Thoracic aorta (tissue), 2 donors: ENCODE measurements at places on chromosomes 2 and 18. TPM values are rescaled to one million over a fixed set of nuclear protein-coding genes. Genes with fewer than 3 reads are reported as not detected.

SCN2A gene
- total RNA-seq: not detected

DNA sequence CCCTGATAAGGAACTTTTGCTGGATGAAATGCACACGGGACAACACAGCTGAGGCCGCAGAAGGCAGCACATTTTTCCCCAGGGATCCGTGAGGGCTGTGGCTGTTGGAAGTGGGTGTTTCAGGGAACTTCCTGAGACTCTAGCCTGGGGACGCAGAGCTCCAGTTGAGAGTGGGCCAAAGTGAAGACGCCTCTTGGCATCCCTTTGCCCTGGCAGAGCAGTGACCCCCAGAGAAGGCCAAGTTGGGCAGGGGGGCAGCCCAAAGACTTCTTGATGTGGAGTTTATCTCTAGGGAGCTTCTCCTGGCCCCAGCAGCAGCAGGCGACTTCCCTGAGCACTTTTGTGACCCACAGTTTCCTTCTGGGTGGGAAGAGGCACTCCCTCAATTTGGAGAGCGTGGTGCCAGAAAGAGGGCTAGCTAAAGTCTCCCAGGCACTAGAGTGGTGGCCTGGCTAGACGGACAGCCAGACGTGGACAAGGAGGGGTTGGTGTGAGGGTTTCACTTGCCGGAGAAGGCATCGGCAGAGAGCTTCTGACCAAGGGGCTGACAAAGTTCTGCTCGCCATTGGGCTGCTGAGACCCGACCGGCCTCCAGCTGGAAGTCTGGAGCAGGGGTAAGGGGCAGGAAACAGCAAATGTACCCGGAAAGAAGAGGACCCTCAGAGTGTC, 108.8 kb downstream of the ACKR3 start:
- DNase-seq: no peak

DNA sequence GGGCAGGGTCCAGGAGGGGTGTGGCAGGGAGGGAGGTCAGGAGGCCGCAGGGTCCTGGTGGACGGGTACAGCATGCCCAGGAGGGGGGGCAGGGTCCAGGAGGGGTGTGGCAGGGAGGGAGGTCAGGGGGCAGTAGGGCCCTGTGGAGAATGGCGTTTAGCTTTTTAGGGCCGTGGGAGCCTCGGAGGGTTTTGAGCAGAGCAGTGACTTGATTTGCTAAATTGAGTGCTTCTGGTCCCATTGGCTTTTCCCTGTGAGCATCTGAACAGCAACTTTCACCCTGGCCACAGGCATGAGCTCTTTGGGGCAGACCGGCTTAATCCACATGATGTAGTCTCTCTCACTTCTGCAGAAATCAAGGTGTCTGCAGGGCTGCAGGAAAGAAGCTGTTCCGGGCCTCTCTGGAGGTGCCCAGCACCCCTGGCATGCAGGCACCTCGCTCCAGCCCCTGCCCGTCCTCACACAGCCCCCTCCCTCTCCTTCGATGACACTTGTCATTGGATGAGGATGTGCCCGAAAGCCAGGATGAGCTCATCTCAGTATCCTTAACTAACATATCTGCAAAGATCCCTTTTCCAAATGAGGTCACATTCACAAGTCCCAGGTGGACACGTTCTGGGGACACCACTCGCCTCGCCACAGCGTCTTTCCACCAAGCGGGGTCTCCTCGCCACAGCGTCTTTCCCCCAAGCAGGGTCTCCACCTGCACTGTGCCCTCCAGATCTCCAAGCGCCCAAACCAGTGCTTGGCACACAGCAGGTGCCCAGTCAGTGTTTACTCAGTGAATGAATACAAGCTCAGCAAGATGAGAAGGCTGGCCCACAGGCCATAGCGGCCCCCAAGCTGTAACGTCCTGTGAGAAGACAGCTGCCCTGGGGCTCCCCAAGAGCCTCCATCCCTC, 94.0 kb downstream of the NDUFA10 start:
- DNase-seq: no peak

- no peak for DNase-seq
These were observed 22.7 kb upstream of the OTOS start for GRCh38 chr2:240162939-240163714.

SUCLG1 gene
- 50.6 TPM for total RNA-seq

DNA sequence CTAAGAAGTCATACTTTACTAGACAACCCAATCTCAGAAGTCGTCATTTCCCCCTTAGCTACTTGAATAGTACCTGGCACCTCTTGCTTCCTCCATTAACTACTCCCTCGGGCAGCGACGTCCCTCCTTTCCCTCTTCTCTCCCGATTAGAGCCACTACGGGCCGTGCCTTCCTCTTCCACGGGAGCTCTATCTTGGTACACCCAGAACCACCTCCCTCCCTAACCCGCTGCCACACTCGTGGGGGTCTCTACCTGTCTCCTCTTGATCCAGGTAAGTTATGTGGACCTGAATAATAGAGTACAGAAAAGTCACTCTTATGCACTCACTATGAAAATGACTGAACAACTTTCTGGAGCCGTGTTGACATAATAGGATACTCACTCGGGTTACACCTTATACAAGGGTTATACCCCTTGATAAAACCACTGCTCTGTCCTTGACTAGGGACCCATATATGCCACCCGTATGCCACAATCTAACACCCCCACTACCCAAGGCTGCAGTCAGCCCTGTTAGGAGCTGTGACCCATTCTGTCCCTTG, 595 bp upstream of the HDHD2 start:
- no peak for DNase-seq

DNA sequence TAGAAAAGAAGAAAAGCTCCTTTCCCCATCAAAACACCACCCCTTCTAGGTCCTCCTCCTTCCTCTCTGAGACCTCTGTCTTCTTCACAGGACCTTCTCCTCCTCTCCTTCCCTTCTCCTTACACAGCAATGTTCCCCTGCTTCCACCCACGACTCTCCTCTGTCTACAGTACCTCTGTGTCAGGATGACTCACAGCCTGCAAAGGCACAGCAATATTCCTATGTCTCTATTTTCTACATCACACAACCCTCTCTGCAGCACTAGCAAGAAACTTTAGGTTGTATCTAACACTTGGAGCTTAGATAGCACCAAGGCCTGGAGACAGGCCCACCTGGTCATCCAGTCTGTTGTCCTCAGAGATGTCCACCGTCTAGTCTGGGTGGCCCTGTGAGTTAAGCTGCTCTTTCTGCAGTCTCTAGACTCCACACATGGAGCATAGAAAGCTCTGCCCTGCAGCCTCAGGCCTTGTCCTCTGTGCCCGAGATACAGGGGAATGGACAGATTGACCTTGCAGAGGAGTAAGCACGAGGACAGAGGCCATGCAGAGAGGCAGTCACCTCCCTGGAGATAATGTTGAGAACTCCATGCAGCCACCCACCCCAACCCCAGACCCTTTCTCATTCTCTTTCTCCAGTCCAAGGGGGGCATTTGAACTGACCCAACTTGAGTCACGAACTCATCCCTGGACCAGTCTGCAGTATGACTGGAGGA, 212.0 kb downstream of the TNS1 start:
- no peak for DNase-seq

DNA sequence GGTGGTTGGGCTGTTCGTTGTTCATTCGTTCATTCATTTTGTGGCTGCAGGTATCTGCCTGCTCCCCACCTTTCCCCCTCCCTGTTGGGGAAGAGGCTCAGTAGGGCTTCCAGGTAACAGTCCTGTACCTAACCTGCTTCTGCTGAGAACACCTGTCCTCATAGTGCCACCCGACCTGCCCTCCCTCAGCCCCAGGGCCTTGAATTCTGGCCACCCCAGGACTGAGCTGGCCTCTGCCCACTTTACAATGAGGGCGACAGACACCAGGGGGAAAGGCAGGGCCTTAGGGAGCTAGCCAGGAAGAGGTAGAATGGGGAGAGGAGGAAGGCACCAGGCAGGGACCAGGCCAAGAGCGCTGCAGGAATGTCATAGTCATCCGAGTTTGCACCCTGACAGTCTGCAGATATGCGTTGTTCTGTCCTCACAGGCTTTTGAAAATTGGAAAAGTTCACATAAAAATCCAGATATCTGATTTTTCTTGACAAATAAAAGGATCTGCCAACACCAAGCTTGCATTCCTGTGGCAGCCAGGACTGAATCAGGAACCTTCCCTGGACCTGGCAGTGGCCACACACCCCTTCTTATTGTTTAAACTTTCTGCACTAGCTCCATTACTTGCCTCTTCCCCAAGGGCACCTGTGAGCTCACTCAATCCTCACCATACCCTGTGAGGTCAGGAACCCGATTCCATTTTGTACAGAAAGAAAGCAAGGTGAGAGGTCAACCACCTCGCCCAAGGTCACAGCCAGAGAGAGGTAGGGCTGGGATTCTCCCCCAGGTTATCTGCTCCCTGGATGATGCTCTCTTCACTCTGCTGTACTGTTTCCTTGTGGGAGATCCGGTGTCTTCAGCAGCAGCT, 35.3 kb upstream of the MRPL33 start:
- no peak for DNase-seq

GRCh38 chr2:173978447-173978846, 13.3 kb upstream of the SP3 start:
- no peak for DNase-seq

DNA sequence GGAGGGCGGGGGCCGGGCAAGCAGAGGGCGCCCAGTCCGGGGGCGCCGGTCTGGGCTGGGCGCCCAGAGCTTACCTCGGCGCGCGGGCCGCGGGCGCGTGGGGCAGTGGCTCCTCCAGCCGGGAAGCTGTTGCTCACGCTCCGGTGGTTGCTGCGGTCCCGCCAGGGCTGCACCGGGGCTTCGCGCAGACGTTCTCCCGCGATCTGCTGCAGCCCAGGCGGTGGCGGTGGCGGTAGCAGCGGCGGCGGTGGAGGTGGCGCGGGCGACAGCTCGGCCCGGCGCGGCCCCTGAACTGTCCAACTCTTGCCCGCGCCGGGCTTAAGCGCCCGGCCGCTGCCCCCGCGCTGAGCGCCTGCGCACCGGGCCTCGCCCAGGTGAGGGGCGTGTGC, 391 bp downstream of the ZNF385B start:
- no peak for DNase-seq

GPAT2 gene
- 6.9 TPM for total RNA-seq

GDF7 gene
- 39.7 TPM for total RNA-seq

NEUROD1 gene
- total RNA-seq: not detected

CHN1 gene
- total RNA-seq: 30.7 TPM

IL1F10 gene
- total RNA-seq: not detected

NEDD4L gene
- total RNA-seq: 22.9 TPM

DNA sequence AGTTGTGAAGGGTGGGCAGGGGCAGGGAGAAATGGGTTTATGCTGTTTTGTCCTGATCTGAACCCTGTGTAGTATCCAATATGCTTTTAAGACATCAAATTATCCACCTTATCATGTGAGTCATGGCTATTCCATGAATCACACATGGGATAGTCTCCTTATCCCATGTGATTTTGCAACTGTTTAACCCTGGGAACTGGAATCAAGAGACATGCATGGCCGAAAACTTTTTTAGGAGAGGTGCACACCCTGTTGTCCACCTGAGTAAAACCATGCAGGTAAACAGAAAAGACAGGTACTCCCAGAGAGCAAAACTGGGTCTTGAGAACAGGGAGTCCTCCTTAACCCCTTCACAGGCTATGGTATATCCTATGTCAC, 490.6 kb upstream of the HS6ST1 start:
- DNase-seq: no peak

C2orf66 gene
- total RNA-seq: not detected

DNA sequence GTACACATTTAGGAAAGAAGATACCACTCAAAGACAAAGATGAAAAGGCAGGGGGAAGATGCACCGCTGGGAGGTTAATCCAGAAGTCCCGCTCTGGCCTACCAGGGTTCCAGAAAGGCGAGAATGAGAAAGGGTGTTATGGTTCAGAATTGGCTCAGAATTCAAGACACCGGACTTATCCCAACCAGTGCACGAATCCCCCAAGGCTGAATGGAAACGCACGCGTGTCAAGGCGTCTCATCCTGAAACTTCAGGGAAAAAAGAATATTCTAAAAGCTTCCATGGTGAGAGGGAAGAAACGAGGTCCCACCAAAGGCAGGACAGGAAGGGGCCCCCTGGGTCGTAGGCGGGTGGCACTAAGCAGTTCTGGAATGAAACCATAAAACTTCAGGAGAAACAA, 71.9 kb downstream of the SLC66A2 start:
- DNase-seq: no peak

- DNase-seq: no peak
These were observed 66.4 kb downstream of the MAPK4 start for GRCh38 chr18:50626317-50626716.

GALNT5 gene
- 3.7 TPM for total RNA-seq

GRCh38 chr2:235911125-235911524, 257.1 kb downstream of the GBX2 start:
- DNase-seq: no peak

- DNase-seq: no peak
These were observed 87.4 kb downstream of the MYO3B start for GRCh38 chr2:170265321-170265720.

- peak; percentile 77 for DNase-seq
These were observed 42.7 kb downstream of the SH3RF3 start for GRCh38 chr2:109171444-109172334.

- no peak for DNase-seq
These were observed 153.5 kb upstream of the NFATC1 start for GRCh38 chr18:79242246-79242645.

DNA sequence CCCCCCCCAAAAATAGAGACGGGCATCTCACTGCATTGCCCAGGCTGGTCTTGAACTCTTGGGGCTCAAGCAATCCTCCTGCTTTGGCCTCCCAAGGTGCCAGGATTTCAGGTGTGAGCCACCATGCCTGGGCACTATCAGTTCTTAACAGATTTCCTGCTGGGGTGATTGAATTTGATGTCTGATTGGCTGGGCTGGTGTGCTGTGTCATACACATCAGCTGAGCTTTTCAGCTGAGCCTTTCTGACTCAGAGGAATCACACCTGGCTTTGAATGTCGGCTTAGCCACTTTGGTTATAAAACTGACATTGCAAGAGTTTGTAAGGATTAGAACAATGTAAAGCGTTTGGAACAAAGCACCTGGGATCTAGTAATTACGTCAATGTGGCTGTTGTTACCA, 18.9 kb downstream of the NCAPH start:
- DNase-seq: no peak

DNA sequence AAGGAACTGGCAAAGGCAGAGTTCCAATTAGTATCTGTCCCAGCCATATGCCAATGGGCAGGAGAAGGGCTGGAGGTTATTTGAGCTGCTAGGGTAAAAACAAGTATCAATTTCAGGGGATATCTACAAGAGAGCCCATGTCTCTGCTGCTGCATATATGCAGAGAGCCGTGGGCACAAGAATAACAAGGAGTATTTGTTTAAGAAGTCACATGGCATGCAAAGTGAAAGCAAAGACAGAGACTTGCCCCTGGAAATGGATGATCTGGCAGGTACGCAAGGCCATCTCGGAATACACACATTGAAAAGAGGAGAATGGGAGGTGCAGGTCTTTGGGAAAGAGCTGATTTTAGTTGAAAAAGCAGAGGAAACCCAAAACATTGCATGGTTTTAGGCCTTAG, 170.6 kb downstream of the EVA1A start:
- DNase-seq: no peak

MTIF2 gene
- 8.1 TPM for total RNA-seq
